ENCODE measurements at places on chromosomes 13 and 19.

GRCh38 chr13:46348961-46349360, 38.1 kb downstream of the RUBCNL start:
- DNase-seq, result no peak

DNA sequence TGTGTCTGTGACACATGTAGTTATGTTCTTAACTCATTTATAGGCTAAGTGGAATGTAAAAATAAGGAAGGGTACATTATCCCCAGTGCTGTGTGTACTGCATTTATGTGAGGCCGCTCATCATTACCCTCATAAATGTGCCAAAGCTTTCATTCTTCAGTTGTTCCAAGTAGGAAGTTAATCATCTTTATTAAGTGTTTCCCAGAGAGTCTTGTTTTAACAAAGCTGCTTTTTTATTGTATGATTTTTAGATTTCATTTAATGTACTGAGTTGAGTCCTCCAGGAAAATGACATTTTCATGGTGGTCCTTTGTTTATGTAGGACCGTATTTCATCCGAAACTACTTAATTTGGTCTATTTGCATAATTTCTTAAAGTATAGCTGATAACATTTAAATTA, 379.8 kb downstream of the DLEU7 start:
- no peak for DNase-seq

DNA sequence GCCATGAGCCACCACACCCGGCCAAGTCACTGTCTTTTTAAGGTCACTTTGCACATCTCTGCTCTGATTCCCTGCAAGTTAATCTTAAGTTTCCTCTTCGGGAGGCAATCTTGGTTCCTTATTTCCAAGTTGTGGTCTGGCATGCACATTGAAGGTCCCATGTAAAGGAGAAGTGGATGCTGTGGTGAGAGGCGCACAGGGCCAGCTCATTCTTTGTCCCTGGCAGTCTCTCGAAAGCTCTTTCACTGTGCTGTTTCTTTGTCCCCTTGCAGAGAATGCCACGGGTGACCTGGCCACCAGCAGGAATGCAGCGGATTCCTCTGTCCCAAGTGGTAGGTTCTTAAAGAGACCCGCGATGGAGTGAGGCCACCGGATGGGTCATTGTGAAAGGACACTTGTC, 16.4 kb upstream of the C19orf33 start:
- no peak for DNase-seq

- DNase-seq, result peak; percentile 90
Measured at GRCh38 chr13:111241006-111241755, 79.3 kb upstream of the TEX29 start.

Measured in head of caudate nucleus (tissue), 42 donors.